ENCODE measurements at places on chromosomes 11 and 22.

GRCh38 chr22:29784451-29785361 is 17.5 kb downstream of the UQCR10 start:
- DNase-seq, result peak; percentile 44

DNA sequence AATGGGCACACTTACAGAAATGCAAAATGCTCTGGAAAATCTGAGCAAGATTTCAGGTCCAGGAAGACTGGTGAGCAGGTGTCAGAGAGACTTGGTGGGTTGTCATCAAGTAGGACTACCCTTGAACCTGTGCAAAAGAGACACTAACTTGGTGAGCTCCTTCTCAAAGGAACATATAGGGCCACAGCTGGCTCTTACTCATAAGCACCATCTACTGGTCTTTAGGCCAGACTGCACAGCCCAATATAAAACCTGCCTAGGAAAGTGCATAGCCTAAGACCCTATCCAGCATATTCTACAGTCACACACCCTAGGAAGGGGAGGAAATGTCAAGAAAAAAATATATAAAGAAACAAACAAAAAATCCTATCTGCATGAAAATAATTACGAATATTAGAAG is 18.2 kb upstream of the OR10W1 start:
- DNase-seq, result peak; percentile 52

DNA sequence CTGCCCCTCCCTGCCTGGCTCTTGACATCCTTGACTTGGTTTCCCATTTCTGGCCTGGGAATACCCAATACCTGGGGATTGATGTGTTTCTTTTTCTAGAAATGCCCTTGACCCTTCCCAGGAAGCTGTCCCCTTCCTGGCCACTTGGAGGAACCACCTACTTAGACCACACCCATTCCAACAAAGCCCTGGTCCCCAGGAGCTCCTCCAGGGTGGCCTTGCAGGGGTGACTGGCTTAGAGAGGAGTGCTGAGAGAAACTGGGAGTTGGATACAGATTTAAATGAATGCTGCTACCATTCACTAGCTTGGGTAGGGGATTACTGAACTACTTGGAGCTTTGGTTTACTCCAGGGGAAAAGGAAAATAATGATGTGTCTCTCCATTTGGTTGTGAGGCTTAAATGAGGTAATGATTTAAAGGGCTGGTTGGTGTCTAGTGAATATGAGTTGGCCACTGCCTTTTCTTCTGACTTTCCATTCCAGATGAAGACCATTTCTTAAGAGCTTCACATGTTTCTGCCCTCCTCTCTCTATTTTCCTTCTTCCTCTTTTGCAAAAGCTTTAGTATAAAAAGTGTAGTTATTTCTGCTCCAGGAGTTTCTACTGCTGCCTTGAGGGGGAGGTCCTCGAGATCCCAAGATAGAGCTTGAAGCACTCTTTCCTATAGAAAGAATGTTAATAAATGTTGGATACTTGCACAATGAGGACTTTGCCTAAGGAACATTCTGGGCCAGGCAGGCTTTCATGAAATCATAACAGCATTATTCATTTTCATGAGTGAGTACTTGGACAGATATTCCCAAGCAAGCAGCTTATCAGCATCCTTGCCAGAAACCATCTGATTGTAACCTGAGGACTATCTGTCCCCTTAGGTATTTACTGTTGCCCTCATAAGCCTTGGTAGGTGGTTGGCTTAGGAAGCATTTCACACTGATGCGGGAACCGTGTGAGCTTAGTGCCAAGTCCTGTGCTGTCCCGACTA is 22.4 kb downstream of the PANX1 start:
- DNase-seq, result no peak

DNA sequence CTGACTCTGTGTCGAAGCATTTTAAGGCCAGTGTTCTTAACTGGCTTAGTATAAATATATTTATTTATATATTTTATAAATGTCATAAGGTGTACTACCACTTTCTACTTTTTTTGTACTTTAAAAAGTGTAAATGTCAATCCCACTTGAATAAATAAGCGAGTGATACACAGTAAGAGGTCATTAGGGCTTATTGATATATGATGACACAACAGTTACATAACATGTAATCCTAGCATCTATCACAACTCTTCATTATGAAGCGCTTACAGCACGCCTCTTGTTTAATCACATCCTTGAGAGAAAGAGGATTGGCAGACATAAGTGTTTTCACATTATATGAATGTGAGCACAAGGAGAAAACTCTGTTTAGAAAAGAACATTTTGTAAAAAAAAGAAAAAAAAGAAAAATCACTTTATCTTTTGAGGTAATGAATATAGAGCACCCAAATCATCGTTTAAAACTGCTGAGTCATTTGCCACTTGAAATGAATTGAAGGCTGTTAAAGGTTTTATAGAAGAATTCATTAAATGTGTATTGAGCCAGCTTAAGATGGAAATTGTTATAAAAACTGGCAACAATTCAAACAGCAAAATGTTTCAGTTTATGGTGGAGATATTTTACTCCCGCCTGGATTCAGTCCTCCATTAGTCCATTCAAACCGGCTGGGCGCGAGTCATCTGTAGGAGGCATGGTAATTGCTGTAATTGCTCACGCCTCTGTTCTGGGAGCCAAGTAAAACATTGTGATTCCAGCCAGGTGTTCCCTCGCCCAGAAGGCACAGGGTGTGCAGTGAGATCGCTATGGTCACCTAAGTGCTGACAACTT is 627.3 kb upstream of the KIRREL3 start:
- DNase-seq, result no peak

DNA sequence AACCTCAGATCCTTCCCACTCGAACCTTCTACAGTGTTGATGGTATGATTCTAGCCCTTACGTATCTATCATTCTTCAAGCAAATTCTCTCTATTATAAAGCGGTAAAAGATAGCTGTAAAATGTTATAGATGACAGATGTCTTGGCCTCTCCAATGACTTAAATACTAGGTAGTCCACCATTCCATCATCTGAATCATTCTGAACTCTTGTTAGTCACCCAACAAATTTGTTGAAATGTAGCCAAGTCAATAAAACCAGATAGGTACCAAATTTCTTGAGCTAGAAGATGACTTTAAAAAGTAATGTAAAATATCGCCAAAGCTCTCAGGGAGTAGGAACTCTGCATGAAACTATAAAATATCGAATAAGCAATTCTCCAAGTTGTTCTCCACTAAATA is 32.6 kb upstream of the PICALM start:
- no peak for DNase-seq

DNA sequence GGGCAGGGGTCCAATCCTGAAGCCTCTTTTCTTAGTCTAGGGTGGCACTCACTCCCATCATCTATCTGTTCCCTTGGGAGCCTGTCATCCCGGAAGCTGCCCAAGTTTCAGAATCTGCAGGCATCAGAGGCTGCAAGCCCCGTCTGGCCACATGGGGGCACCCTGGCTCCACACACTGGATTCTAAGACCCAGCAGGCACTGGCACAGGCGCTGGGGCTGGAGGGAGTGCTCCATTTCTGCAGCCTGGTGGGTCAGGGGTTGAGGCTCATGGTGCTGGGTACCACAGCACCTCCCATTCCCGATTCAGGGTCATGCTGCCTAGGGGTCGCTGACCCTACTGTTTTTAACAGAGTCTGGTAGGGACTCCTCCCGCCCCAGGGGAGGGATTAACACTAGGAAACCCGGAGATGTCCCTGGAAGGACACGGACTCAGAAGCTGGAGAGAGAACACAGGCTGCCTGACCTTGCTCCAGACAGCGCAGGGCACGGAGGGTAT is 243.9 kb upstream of the SYN3 start:
- peak; percentile 91 for DNase-seq

DNA sequence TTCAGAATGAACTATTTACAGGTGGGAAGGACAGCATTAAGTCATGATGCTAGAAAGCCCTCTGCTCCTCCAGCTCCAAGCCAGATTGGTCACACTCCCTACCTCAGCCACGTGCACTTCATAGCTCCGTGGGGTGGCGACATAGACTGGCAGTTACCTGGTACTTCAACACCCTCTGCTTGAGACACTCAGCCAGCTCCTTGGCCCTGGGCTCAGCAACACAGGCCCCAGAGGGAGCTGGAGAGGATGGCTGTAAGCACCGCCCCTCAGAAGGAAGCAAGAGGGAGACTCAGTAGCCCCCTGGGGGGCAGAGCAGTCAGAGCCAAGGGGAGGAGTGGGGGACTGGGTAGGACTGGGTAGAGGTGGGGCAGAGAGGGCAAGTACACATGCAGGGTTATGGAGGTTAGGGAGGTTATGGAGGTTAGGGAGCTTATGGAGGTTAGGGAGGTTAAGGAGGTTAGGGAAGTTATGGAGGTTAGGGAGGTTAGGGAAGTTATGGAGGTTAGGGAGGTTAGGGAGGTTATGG is 102.1 kb upstream of the BID start:
- DNase-seq, result no peak

- peak; percentile 55 for DNase-seq
Measured at GRCh38 chr11:57460022-57460757, at the start of gene RTN4RL2. RTN4RL2 (plus strand) TSS chr11:57460528; CDS start chr11:57460866, 338 bp downstream.

- DNase-seq, result no peak
Measured at GRCh38 chr22:45987136-45987861, 10.3 kb upstream of the WNT7B start.

- DNase-seq, result no peak
Measured at GRCh38 chr22:45579806-45580725, 77.4 kb downstream of the FBLN1 start.

DNA sequence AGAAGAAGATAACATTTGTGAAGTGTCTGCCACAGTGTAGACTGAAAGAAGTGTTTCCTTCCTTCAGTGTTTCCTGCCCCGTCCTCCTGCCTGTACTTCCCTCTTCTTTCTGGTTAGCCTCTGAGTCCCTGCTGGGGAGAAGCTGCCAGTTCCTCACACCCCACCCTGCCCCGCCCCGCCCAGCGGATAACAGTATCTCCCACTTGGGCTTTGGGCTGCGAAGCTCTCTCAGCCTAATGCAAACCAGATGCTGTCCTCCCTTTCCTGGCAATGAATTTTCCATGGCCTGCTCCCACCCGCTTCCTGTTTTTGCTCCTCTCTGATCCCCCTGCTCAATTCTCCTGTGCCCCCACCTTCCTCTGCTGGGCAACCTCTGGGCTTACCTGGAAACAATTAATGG is 5.2 kb upstream of the RAB3IL1 start:
- peak; percentile 91 for DNase-seq

- no peak for DNase-seq
Measured at GRCh38 chr22:49372530-49373288, 455.0 kb downstream of the BRD1 start.

DNA sequence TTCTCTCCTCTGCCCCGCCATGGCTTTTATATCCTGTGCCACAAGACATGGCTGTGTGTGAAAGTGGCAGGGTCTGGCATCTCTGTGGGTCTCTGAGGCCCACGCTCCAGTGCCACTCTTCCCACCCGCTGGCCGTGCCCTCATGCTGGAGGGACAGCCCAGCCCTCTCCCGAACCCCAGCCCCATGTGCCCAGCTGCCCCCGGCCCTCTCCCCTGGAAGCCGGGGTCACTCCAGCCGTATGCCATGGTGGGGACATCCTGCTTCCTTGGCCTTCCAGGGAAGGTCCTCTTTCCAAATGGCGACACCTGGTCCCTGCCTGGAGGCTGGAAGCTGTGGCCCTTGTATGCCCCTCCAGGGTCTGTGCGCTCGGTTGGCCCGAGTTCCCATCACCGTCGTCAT is 63.3 kb upstream of the PPP6R3 start:
- no peak for DNase-seq

GRCh38 chr11:121018746-121019145 is 5.2 kb upstream of the TBCEL start:
- no peak for DNase-seq

DNA sequence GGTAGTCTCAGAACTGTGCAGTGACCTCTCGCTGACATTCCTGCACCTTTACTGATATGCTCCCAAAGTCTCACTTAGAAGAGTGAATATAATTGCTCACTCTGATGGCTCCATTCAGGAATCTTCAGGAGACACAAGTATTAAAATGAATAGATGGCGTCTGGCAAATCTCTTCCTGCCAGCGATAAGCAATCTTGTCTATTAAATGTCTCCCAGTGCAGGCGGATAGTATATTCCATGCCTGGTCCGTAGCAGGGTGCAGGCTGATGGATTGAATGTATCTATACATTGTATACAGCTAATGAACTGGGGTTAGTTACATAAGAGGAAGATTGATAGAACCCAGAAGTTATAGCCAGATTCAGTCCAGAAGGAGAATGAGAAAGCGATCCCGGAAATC is 575.3 kb downstream of the NTM start:
- DNase-seq, result no peak

GRCh38 chr11:47506795-47507562 is 46.0 kb downstream of the CELF1 start:
- DNase-seq, result peak; percentile 38
